Cerebellar nuclear complex (tissue), 1 donor: ENCODE measurements at places on chromosomes 4 and X.

GRCh38 chr4:127782275-127783025, at the start of gene HSPA4L:
Gene HSPA4L (plus strand): TSS chr4:127782322. CDS start chr4:127782551, 229 bp downstream.
- no peak for DNase-seq

DNA sequence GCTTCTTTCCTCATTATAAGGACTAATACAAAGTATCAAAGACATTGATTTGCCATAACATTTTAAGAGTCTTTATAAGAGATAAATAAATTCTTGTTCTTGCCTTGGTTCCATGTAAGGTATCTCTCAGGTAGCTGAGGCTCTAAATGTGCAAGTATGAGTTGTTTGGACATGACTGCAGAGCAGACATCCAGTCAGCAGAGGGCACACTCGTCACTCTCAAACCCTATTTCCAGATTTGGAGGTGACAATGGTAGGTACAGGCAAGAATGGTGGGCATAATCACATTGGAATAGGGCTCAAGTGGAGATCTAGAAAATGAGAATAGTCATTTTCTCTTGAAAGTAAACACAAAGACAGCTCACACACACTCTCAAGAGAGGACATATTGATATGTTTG, 133.3 kb upstream of the ZIC3 start:
- DNase-seq, result no peak

DNA sequence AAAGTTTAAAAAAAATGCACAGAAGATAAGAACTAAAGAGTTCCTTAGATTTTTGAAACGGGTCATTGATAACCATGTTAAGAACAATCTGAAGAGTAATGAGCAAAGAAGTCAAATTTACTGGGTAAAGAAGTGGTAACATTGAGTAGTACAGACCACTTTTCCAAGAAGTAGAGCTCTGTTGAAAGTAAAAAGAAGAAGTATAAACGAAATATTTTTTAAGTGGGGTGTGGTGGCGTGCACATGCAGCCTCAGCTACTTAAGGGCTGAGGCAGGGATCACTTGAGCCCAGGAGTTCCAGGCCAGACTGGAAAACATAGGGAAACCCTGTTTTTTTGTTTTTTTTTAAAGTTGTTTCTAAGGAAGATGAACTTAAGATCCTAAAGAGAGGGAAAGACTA, 68.5 kb downstream of the UBA6 start:
- DNase-seq, result no peak

GRCh38 chr4:154364066-154364845, 127.3 kb downstream of the DCHS2 start:
- DNase-seq, result no peak

GRCh38 chrX:34764852-34765361, 107.8 kb upstream of the TMEM47 start:
- no peak for DNase-seq

DNA sequence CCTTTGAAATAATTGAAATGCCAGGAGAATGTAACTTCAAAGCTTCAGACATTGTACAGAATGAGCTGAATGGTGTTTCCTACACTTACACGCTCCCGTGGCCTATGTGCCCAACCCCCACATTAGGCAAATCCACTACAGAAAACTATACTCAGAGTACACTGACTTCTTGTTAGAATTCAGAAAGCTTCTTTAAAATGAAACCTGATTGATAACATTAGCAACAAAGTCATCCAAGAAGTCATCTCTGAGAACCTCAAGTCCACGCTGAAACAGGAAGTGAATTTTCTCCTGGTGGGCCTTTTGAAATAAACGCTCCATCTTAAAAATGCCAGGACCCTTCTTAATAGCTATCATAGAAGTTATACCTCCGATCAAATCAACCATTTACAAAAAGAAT, 136.3 kb downstream of the TSPAN5 start:
- DNase-seq, result no peak

GRCh38 chr4:66585767-66586166, 915.5 kb upstream of the EPHA5 start:
- DNase-seq, result no peak

DNA sequence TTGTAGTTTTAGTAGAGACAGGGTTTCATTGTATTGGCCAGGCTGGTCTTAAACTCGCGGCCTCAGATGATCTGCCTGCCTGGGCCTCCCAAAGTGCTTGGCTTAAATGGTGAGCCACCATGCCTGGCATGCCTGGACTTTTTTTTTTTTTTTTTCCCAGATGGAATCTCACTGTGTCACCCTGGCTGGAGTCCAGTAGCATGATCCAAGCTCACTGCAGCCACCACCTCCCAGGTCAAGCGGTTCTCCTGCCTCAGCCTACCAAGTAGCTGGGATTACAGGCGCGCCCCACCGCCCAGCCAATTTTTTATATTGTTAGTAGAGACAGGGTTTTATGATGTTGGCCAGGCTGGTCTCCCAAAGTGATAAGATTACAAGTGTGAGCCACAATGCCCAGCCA, 8.4 kb downstream of the UBE2K start:
- no peak for DNase-seq

DNA sequence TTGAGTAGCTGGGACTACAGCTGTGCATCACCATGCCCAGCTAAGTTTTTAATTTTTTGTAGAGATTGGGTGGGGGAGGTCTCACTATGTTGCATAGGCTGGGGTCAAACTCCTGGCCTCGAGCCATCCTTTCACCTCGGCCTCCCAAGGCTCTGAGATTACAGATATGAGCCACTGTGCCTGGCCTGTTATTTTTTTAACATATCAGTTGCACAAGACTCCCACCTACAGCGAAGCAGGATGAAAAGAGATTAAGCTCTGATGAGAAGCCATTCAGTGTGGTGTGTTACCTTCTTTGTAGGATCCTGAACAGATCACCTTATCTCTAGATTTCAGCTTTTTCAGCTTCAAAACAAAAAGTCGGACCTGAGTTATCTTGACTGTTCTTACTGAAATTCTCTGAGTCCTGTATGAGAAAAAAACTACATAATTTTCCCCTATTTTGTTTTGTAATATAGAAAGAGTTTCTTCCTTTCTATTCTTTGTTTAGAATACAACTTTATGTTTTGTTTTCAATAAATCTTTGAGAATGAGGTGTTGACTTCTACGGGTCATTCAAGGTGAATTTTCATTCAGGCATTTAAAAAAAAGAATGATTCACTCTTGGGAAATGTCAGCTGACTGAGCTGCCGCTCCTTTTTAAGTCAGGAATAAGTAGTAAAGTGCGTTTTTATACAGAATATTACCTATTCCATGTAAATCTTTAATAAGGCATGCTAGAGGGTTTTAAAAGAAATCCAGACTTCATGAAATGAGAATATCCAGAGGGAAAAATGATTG, 134.6 kb downstream of the ARSF start:
- DNase-seq, result no peak

DNA sequence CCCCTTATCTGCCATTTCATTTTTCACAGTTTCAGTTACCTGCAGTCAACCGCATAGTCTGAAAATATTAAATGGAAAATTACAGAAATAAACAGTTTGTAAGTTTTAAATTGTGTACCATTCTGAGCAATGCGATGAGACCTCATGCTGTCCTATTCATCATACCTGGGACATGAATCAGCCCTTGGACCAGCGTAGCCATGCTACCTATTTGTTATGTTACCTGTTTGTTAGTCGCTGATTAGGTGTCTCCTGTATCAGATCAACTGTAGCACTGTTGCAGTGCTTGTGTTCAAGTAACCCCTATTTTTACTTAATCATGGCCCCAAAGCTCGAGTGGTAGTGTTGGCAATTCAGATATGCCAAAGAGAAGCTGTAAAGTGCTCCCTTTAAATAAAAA, 492.2 kb upstream of the AADAT start:
- DNase-seq, result no peak

- DNase-seq, result no peak
Observed at GRCh38 chrX:48936429-48937053, 17.7 kb upstream of the PIM2 start.

DNA sequence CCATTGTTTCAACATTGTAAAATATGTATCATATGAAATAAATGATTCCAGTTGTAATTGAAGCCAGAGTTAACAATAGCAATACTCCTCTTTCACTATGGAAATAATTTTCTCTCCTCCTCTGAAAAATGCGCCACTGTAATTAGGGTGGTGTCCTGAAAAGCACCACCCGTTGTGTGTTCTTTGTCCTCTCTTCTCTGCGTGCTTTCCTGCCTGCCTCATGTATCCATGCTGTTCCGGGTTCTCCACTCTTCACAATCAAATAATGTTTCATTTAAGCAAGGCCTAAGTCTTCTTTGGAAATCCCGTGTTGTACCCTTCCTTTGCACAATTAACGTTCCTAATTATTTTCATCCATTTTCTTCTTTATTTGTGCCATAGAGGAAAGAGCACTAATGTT, 293.3 kb downstream of the ADGRL3 start:
- DNase-seq, result no peak

DNA sequence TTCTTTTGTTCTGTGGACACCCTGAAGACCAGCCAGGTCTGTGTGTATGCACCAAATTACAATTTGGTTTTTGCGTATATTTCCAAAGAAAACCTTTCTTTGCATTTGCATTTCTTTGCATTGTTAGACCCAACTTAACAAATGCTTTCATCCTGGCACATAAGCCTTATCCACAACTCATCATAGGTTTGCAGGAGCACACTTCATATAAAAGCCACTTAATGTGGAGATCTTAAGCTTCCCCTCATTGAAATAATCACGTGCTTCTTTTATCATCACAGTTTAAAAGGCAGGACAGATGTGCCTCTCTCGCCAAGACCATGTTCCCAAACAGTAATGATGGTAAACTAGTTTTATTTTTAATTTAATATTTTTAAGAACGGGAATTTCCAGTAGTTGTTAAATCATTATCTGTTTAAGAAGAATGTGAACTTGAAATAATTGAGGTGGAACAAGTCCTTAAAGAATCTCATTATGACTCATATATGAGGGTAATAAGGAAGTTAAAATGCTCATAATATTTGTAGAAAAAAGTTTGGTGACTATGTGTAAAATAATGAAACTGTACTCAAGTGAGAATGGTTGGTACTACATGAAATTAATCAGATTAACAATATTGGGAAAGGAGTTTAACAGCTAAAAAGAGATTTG, 65.5 kb downstream of the GLRA3 start:
- no peak for DNase-seq

GRCh38 chr4:106264331-106264728, 51.7 kb downstream of the TBCK start:
- no peak for DNase-seq

GRCh38 chr4:3215733-3216132, 33.2 kb upstream of the MSANTD1 start:
- no peak for DNase-seq

DNA sequence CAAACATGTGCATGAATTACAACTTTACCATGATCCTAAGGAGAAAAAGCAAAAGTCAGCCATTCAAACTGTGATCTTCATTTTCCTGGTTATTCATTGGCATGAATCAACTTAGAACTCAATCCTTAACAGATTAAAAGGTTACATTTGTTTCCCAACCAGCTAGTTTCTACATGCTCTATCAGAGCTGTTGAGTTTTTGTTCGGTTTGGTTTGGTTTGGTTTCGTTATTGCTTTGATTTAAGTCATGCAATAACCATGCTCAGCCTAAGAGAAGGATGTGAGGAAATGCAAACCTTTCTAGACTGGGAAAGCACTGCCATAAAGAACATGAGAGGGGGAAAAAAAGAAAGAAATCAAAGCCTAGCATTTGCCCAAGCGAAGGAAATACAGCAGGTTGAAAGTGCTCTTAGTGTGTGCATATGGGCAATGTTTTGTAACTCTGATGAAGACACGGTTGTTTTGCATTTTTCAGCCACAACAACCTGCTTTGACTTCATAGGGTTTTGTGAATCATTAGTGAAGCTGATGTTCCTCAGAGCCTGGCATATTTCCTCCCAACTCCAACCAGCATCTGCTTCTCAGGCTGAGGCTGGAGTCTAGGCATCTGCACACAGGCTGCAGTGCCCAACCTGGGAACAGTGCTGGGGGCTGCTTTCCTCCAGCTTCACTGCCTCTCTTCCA, 234.3 kb downstream of the ZNF674 start:
- no peak for DNase-seq

DNA sequence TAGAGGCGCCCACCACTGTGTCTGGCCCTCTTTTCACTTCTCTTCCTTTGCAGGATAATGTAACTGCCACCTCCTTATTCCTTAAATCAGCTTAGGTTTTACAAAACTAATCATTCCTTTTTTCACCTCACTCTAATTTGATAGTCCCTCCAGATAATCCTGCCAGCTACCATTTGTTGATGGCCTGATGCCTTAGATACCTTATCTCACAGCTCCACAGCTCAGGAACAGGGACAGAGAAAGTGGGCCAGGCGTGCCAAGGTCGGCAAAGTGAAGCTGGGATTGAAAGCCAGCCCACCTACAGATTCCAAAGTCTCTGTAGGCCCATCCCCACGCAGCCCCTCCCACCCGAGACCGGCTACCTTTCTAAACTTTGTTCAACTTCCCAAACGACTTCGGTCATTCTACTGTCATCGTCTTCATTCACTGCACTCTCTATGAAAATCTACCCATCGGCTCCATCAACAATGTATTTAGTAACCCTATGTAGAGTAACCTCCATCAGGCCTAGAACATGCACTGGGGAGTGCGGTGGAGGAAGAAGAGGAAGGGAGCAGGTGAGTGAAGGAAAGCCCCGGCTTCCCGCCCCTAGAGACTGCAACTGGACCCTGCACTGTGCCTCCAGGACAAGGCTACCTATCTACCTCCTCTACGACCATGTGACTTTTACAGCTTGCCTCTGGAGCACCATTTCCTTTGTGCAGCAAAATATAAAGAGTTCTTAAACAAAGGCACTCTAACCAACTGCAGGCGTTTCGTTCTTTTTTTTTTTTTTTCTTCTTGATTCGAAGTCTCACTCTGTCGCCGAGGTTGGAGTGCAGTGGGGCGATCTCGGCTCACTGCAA, 1.5 kb downstream of the CASP6 start:
- no peak for DNase-seq

GRCh38 chrX:46737462-46737861, 21.5 kb downstream of the SLC9A7 start:
- DNase-seq, result no peak

GRCh38 chr4:175961604-175962003, 104.0 kb upstream of the WDR17 start:
- DNase-seq, result no peak

GRCh38 chrX:14660970-14661369, 131.6 kb downstream of the GLRA2 start:
- DNase-seq, result no peak

- DNase-seq, result no peak
Observed at GRCh38 chrX:123648028-123648810, 84.6 kb downstream of the THOC2 start.

DNA sequence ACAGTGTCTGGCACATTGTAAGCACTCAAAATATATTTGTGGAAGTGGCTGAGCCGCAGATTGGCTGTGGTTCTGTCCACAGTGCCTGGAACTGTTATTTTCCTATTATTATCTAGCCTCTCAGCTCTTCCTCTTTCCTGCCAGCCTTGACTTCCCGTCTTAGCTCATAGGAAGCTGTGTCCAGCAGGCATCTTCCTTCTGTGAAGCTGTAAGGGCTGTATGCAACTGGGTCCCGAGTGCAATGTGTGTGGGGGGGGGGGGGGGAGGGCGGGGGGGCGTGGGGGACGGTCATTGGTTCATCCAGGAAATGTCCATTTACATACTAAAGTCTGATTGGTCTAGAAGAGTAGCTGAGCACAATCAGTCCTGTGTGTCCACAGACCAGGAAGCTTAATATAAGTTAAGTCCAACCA, 210.7 kb downstream of the PDGFRA start:
- no peak for DNase-seq
